ENCODE measurements at places on chromosomes 1 and 21.

DNA sequence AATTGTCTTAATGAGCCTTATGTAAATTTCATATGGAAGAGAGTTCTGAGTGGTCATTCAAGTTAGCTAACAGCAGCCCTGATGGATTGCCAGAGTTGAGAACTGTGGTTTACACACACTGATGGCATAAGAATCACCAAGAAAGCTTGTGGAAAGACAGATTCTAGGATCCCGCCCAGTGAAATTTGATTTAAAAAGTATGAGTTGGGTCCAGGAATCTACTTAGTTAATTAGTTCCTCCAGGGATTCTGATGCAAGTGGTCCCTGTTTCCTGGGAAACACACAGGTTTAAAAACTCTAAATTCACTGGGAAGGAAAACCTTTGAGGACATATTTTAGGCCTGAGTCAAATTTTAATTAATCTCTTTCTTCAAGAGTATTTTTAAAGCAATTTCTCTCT, 144.3 kb downstream of the NTPCR start:
- no peak for DNase-seq

DNA sequence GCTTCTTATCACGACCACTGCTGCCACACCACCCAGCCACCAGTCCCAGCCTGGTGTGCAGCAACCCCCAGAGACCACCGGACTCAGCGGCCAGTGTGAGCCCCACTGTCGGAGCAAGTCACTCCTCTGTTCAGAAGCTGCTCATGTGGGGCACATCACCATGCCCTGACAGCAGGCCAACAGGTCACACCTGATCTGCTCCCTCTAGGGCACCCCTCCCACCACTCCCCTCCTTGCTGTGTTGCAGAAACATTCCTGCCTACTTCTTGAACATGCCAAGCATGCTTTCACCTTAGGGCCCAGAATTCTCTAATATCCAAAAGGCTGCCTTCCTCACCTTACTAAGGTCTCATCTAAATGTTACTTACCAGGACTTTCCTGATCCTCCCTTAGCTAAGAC, 146.5 kb downstream of the SLC45A1 start:
- no peak for DNase-seq

GRCh38 chr1:100750005-100750885, 30.7 kb downstream of the VCAM1 start:
- DNase-seq: no peak

GRCh38 chr1:175861626-175862367, 118.4 kb upstream of the TNR start:
- DNase-seq: no peak

DNA sequence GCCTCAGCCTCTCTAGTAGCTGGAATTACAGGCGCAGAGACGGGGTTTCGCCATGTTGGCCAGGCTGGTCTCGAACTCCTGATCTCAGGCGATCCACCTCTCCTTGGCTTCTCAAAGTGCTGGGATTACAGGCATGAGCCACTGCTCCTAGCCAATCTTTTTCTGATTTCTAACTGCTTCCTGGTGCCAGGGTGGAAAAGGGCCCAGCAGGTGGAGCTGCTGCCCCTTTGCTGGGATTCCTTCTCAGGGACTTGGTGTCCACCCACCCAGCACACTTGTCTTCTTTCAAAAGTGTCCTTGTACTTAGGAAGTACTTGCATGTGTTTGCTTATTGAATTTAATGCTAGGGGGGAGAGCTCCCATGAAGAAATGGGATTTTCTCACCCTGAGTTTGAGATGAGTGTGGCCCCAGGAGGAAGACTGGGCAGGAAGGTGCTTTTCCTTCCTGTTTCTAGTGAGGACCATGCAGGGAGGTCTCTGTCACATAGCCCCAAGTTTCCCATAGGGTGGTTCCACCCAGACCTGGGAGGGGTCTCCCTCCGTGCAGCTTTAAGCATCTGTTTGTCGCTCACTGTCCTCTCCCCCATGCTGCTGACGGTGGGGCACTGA, 14.2 kb downstream of the UTP11 start:
- DNase-seq: no peak

- no peak for DNase-seq
Measured at GRCh38 chr1:154629061-154629674, 21.2 kb upstream of the ADAR start.

- no peak for DNase-seq
Measured at GRCh38 chr1:180927348-180927747, 14.7 kb downstream of the KIAA1614 start.

DNA sequence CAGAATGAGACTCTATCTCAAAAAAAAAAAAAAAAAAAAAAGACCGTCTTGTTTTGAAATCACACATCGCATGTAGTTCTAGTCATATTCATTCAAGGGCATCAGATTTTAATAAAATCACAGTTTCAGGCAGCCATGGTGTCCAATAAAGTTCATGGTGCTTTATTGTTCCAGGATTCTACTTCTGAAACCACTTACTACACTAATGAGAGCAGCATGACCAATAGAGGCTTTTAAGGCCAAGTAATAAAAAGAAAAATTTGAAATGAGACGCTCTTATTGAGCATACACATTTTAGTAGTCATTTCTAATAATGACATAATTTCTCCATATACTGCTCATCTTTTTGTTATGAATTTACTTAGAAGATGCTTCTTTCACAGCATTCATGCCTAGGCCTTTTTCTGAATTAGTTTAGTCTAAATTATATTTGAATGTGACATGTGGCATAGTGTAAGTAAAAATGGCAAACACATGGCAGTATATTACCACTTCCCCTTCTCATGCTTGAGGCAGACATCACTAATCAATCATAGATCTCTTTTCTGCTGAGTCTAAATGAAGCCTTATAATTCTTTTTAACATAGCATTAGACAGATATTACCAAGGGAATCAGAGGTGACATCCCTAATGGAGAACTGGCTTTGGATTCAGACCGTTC, 18.5 kb downstream of the NTMT2 start:
- no peak for DNase-seq

- no peak for DNase-seq
Measured at GRCh38 chr1:205710201-205711062, 30.1 kb upstream of the SLC45A3 start.

- DNase-seq: no peak
Measured at GRCh38 chr21:35366394-35367080, 317.4 kb upstream of the RUNX1 start.

GRCh38 chr1:70496181-70496580, 85.1 kb downstream of the CTH start:
- no peak for DNase-seq

DNA sequence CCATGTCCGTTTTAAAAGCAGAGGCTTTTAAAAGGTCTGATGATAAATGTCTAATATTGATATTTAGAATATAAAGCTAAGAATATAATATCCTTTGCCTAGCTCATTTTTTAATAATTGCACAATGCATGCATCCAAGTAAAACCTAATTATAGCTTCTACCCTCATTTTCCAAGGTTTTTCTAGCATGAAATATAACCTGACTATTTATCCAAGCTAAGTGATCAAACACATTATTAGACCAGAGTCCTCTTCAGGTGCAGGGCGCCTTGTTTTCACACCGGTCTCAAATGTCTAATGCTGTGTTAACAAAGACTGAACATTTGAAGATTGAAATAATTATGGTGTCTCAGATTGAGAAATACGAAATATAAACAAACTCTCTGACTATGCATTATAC, 648.9 kb upstream of the CXADR start:
- DNase-seq: no peak

DNA sequence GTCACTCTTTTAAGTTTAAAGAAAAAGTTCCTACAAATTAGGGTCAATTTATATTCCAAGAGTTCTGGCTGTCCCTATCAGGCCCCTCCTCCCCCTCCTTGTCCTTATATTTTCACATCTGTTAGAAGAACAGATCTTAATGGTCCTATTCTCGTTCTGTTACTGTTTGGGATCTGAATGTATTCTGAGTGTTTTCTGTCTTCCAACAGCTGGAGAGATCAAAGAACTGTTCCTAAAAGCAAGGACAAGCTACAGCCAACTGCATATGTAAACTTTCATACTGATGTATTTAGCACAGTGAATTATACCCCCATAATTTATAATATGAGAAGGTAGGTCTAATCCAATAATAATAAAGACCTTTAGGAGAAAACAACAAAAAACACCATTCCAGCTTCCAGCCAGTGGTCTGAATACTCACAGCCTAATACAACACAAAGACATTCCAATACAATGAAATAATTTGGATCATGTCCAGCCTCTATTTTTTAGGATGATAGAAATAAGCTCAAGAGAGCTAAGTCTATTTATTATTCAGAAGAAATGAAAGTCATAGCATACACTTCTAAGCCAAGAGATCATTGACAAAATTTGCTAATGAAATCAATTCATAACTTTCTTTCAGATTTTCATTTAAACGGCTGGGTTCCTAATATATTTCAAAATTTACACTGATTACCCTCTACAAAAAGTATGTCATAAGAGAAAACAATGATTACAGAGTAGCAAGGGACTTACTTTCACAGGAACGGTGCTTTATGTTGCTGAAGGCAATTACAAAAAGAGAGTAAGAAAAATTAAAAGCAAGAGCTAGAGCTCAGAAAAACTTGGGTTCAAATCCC, 25.3 kb downstream of the WLS start:
- DNase-seq: no peak

GRCh38 chr1:89850844-89851415, 30.1 kb downstream of the LRRC8D start:
- no peak for DNase-seq

DNA sequence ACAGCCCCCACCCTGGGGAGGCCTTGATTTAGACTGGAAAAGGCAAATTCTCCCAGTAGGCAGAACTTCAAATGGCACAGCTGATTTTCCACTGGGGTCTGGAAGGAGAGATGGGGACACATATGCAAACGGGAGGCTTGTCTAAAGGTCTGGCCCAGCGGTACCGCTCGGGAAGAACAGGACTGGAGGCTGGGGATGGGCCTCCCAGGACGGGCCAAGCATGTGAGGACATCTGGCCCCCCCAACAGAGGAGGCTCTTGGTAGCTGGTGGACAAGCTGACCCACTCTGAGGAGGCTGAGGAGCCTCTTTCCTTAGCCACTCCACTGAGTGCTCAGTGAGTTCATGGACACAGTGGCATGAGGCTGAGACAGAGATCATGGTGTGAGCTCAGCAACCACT, 170.0 kb downstream of the NPHP4 start:
- DNase-seq: no peak

DNA sequence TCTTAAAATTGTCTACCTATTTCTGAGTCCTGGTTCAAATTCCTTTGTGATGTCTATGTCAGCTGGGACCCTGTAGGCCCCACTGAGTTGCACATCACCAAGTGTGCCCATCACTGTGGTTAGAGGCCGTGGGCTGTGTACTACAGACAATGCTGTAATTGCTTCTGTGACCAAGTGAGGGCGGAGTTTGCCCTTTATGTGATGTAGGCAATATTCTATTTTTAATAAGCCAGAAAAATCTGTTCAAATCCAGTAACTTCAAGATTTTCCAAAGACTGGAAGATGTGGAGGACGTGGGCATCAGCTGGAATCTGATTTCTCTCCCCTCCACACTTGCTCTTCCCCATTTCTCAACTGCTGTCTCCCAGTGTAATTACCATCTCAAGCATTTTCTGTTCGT, 215.4 kb downstream of the PBX1 start:
- DNase-seq: no peak

DNA sequence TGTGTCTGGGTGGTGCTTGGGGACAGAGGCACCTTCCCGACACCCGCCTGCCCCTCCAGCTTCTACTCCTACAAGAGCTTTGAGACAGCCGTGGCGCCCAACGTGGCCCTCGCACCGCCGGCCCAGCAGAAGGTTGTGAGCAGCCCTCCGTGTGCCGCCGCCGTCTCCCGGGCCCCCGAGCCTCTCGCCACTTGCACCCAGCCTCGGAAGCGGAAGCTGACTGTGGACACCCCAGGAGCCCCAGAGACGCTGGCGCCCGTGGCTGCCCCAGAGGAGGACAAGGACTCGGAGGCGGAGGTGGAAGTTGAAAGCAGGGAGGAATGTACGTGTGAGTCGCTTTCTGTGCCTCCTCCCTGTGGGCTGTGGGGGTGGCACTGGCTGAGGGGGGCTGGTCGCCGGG, 75.7 kb downstream of the SKI start:
- no peak for DNase-seq

- no peak for DNase-seq
Measured at GRCh38 chr1:115142616-115143015, 53.3 kb upstream of the TSPAN2 start.

GRCh38 chr1:36689992-36690391, 207.3 kb upstream of the CSF3R start:
- DNase-seq: no peak

- DNase-seq: no peak
Measured at GRCh38 chr1:70674941-70675685, 264.0 kb downstream of the CTH start.

- DNase-seq: no peak
Measured at GRCh38 chr1:155598842-155599331, 11.1 kb upstream of the MSTO1 start.

GRCh38 chr1:30815556-30815955, 58.0 kb upstream of the LAPTM5 start:
- no peak for DNase-seq

DNA sequence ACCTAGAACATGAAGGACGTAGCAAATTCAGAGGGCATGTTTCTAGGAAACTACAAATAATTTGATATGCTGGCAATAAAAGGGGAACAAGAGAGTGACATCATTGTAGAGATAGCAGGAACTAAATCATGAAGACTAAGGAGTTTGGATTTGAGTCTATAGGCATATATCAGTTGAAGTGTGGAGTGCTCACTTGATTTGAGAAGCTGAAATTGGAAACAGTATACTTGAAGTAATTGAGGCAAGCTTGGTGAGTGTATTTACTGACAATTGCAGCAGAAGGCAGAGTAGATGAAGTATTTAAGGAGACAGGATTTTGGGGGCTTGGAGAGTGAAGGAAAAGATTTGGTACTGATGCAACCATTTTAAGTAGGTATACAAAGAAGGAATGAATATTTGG, 6.4 kb upstream of the TMCO2 start:
- DNase-seq: no peak

DNA sequence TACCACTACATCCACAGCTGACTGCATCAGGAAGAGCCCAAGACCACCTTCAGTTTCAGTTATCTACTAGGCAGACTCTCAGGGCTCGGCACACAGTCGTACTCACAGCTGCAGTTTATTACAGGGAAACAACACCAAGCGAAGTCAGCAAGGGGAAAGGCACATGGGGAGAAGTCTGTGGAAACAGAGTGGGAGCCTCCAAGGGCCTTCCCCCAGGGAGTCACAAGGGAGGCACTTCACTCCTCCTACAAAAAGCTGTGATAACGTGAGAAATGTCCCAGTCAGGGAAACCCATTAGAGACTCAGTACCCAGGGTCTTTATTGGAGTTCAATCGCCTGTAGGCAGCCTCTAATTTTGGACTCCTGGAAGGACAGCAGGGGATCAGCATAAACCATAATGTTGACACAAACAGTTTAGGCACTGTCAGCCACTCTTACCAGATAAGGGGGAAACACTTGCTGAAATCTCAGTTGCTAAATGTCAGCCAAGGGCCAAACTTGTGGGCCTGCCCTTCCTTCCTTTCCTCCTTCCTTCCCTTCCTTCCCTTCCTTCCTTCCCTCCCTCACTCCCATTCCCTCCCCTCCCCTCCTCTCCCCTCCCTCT, 444.0 kb downstream of the SMYD3 start:
- no peak for DNase-seq
